ENCODE measurements at places on chromosomes 3 and 15.

- DNase-seq, result no peak
These were observed 308.0 kb upstream of the THRB start for GRCh38 chr3:24802614-24803013.

- peak; percentile 36 for DNase-seq
These were observed 85.0 kb upstream of the XCR1 start for GRCh38 chr3:46112296-46112695.

DNA sequence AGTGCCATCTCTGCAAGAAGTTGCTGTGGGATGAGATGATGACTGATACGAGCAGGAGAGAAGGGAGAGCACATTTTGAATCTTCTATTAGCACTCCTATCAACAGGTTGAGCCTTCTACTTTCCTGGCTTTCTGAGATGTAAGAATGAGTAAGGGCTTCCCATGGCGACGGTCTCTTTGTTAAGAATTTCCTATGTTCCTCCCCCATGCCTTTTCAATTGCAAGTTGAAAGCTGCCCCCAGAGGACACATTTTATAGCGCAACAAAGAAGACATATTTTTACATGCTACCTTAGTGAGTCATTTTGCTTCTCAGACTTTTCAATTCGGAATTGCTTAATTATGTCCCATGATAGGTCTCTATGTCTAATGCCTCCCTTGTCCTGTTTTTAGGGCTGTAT lies 71.3 kb upstream of the LRTM1 start:
- DNase-seq, result peak; percentile 95

DNA sequence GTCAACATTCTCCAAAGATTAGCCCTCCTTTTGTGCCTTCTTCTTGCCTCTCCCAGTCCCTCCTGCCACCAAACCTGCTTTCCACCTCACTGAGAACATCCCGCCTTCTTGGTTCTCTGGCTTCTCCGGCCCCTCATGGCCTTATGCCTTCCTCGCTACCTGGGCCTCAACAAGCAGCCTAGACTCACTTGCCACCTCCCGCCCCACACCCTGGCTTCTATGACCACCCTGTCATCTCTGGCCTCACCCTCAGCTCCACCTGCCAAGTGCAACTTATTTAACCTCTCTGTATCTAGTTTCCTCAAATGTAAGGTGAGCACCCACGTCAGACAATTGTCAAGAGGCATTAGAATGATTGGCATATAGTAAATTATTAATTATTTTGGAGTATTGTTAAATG lies 68.8 kb upstream of the MEX3B start:
- no peak for DNase-seq

DNA sequence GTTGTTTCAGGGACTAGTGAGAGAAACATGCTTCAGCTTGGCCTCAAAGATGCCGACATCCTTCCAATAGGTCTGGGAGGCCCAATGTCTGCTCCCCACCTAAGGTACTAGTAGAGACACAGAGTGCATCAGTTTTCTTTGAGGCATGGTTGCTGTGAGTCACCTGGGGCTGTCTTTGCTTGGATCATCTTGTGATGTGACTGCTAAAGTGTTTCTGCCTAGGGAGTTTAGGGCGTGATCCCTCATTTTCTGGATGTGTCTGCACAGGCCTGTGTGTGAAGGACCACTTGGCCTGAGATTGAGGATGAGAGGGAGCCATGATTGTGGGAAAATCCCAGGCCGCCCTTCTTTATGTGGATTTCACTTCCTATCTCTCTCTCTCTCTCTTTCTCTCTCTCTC lies 4.8 kb downstream of the GASK1A start:
- DNase-seq, result no peak

- DNase-seq, result no peak
These were observed 7.3 kb downstream of the DCUN1D1 start for GRCh38 chr3:182973047-182973446.

GRCh38 chr15:41423979-41424659 lies 7.2 kb downstream of the RTF1 start:
- DNase-seq, result no peak

Measured in astrocyte of the spinal cord (primary cell).